ENCODE measurements at places on chromosomes 12 and 14. TPM values are rescaled to one million over a fixed set of nuclear protein-coding genes. Genes with fewer than 3 reads are reported as not detected.

The CIROP gene
- total RNA-seq: not detected

The NYNRIN gene
- 31.6 TPM for total RNA-seq

The PRICKLE1 gene
- total RNA-seq: 19.3 TPM

The RBM23 gene
- total RNA-seq: 65.4 TPM

GRCh38 chr12:34598352-34598827 lies 576.1 kb downstream of the ALG10 start:
- no peak overlapping the region for H3K4me3 ChIP-seq
- H3K27ac ChIP-seq: no peak overlapping the region
- peak; percentile 12 for DNase-seq
- no peaks in the 10 kb centered on the region for H3K27me3 ChIP-seq
- H3K36me3 ChIP-seq: no peaks in the 10 kb centered on the region
- no peaks in the 10 kb centered on the region for H3K4me1 ChIP-seq

DNA sequence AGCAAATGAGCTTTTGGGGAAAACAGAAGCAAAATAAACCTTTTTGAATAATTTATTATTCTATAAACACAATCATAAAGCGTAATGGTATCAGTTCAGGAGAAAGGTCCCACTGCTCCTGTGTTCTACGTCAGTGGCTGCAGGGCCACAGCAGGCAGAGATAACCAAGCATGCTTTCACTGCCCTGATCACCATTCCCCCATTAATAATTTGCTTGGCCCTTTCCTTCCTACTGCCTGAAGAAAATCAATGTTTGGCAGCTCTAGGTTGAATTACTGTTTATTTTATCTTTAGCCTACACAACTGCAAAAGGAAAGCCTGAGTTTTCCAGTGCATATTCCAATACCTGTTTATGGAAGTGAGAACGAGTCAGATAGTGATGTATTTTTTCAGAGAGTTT lies 369.9 kb downstream of the DIO2 start:
- H3K4me1 ChIP-seq: peaks cover 2% of the 10 kb centered on the region
- no peak overlapping the region for H3K27ac ChIP-seq
- no peak overlapping the region for H3K4me3 ChIP-seq
- H3K27me3 ChIP-seq: no peaks in the 10 kb centered on the region

DNA sequence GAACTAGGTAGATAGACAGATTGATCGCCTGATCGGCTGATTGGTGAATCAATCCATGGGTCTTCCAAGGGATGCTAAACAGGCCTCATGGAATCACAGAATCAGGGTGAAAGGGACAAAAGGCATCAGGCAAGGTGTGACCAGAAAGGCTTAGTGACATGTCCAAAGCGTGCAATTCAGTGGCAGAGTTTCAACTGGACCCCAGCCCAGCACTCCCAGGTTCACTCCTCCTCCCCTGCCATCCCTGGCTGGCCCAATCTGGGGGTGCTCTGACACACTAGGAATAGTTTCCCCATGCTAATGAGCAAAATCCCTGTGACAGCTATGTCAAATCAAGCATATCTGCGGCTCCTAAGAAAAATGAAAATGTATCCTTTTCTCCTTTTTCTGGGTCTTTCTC lies 50.4 kb downstream of the NINJ2 start:
- no peaks in the 10 kb centered on the region for H3K27me3 ChIP-seq
- no peaks in the 10 kb centered on the region for H3K36me3 ChIP-seq
- H3K27ac ChIP-seq: no peak overlapping the region
- no peaks in the 10 kb centered on the region for H3K4me1 ChIP-seq
- H3K4me3 ChIP-seq: no peak overlapping the region

GRCh38 chr12:102026728-102027127 lies 35.1 kb downstream of the WASHC3 start:
- no peak for DNase-seq
- H3K27ac ChIP-seq: no peak overlapping the region
- H3K27me3 ChIP-seq: no peaks in the 10 kb centered on the region
- H3K36me3 ChIP-seq: no peaks in the 10 kb centered on the region

DNA sequence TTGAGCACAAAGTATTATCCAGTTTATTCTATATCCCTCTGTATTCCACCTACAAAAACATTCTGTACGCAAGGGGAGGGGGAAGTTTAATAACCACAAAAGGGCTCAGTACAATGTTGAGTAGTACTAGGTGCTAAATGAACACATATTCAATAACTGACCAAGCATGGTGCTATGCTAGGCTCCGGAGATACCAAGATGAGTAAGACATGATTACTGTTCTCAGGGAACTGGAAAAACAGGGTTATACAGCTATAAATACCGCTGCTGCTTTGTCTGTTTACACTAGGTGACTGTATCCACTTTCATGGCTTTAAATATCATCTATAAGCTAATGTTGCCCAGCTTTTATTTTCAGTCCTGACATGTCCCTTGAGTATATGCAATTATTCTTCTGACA lies 135.8 kb downstream of the INSM2 start:
- no peak for DNase-seq
- no peaks in the 10 kb centered on the region for H3K4me1 ChIP-seq
- no peak overlapping the region for H3K4me3 ChIP-seq
- H3K36me3 ChIP-seq: no peaks in the 10 kb centered on the region

GRCh38 chr14:92914087-92914656 lies 8.8 kb upstream of the CHGA start:
- no peak overlapping the region for H3K4me3 ChIP-seq
- DNase-seq: no peak
- no peaks in the 10 kb centered on the region for H3K27me3 ChIP-seq
- H3K36me3 ChIP-seq: no peaks in the 10 kb centered on the region
- H3K27ac ChIP-seq: no peak overlapping the region

DNA sequence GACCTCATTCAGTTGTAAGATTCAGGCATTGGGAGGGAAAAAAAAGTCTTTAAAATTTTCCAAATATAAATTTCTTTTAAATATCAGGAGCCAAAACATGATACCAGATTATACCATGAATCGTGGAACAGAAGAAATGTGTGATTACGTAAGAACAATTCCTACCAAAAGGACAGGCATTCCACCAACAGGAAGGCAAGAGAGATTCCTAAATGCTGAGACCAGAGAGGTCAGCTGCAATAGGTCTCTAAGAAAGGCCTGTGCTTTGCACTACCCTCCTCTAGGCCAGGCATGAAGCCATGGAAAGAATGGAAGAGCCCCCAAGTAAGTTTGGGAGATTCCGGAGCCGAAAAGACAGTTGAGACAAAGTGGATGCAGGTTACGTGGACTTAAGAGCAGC lies 83.7 kb downstream of the PTGER2 start:
- DNase-seq: no peak
- H3K4me3 ChIP-seq: no peak overlapping the region
- H3K36me3 ChIP-seq: no peaks in the 10 kb centered on the region
- no peaks in the 10 kb centered on the region for H3K4me1 ChIP-seq
- H3K27me3 ChIP-seq: no peaks in the 10 kb centered on the region

GRCh38 chr12:119565404-119565803 lies 28.2 kb upstream of the TMEM233 start:
- H3K4me3 ChIP-seq: no peak overlapping the region
- H3K27me3 ChIP-seq: no peaks in the 10 kb centered on the region
- no peaks in the 10 kb centered on the region for H3K4me1 ChIP-seq
- no peak overlapping the region for H3K27ac ChIP-seq
- H3K36me3 ChIP-seq: no peaks in the 10 kb centered on the region

DNA sequence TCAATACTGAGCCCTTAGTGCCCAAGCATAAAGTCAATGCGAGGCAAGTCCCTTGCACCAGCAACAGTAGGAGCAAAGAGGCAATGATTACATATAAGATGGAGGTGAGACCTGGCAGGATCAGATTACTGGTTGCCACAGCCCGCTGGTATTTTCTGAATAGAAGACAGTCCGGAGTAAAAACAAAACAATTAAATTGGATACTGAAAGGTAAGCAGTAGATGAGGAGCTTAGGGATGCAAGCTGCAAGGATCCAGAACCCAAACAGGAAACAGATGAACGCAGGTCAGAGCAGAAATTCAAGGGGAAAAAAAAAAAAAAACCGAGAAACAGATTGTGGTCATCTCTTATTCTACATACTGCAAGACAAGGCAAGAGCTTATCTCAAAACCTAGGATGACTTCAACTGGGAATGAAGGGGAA lies 119.6 kb downstream of the MED13L start:
- no peak overlapping the region for H3K27ac ChIP-seq

DNA sequence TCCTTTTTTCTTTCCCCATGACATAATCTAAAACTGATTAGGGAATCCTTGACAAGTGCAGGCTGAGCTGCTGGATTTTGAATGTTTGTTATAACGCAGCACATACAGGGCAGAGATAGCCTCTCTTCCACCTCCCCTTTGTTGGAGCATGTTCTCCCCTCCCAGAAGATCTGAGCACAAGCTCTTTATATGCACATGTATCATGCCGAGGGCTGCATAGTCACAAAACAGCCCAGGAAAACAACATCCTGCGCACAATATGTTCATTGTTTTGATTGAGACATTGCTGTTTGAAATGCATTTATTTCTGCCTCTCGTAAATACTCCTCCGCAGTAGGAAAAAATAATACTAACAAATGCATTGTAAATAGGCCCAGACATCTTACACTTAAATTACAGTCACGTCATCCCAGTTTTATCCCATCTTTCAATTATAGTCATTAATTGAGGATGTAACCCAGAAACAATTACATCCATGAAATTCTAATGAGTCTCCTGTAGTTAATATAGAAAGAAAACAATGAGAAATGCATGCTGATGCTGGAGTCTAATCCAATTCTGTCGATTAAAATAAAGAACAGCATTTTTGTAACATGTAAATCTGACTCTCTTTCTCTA lies 401.8 kb downstream of the BTG1 start:
- no peak overlapping the region for H3K4me3 ChIP-seq
- H3K4me1 ChIP-seq: no peaks in the 10 kb centered on the region
- H3K36me3 ChIP-seq: no peaks in the 10 kb centered on the region
- no peak for DNase-seq
- H3K27ac ChIP-seq: no peak overlapping the region

All from aorta (tissue), 5 donors.